Vein endothelial cell (primary cell): ENCODE measurements at places on chromosomes 2 and 18. TPM values are rescaled to one million over a fixed set of nuclear protein-coding genes. Genes with fewer than 3 reads are reported as not detected.

Gene NEMP2
- 2.4 and 4.2 TPM in 2 replicates for total RNA-seq

Gene TLX2
- not detected in 2 replicates for total RNA-seq

Gene IL36B
- total RNA-seq = not detected in 2 replicates

Gene RAX
- total RNA-seq = not detected in 2 replicates

Gene C2orf78
- not detected in 2 replicates for total RNA-seq

Gene SPAST
- 34.9 and 37.6 TPM in 2 replicates for total RNA-seq

Gene SLC16A14
- under 0.01 and 0.10 TPM in 2 replicates for total RNA-seq

Gene PROC
- total RNA-seq = not detected in 2 replicates

Gene SLC9A4
- total RNA-seq = under 0.01 TPM in 2 replicates

Gene RIT2
- total RNA-seq = not detected in 2 replicates

Gene BABAM2
- total RNA-seq = 24.5 and 28.1 TPM in 2 replicates

Gene ACTR3
- 236 and 352 TPM in 2 replicates for total RNA-seq

Gene UGT1A5
- not detected in 2 replicates for total RNA-seq

Gene GRP
- total RNA-seq = not detected in 2 replicates

Gene PKDCC
- 1.5 and 3.9 TPM in 2 replicates for total RNA-seq

Gene LRRTM4
- not detected in 2 replicates for total RNA-seq

Gene ERICH2
- not detected in 2 replicates for total RNA-seq

Gene SLC23A3
- 2.3 and 2.6 TPM in 2 replicates for total RNA-seq

Gene CLK1
- 50.6 and 64.1 TPM in 2 replicates for total RNA-seq

Gene CHPF
- total RNA-seq = 1.9 and 2.0 TPM in 2 replicates

Gene TSGA10
- total RNA-seq = 2.3 and 3.3 TPM in 2 replicates

Gene RHBDD1
- 9.5 and 14.9 TPM in 2 replicates for total RNA-seq

Gene CAMKMT
- total RNA-seq = 5.2 and 5.8 TPM in 2 replicates

Gene LDLRAD4
- total RNA-seq = 7.0 and 10.1 TPM in 2 replicates

Gene ZNF516
- 14.8 and 21.9 TPM in 2 replicates for total RNA-seq

Gene MPV17
- total RNA-seq = 75.0 and 79.4 TPM in 2 replicates

Gene NDUFV2
- total RNA-seq = 141 and 154 TPM in 2 replicates

Gene PROKR1
- total RNA-seq = under 0.01 TPM in 1 of 2 replicates, not detected in the other

Gene METAP1D
- 2.9 and 5.0 TPM in 2 replicates for total RNA-seq

Gene REEP1
- total RNA-seq = 0.98 and 1.6 TPM in 2 replicates

Gene MAPK4
- not detected in 2 replicates for total RNA-seq

Gene TRABD2A
- 1.1 and 2.0 TPM in 2 replicates for total RNA-seq

Gene RNF125
- 2.0 and 4.8 TPM in 2 replicates for total RNA-seq

Gene AQP12B
- total RNA-seq = not detected in 2 replicates

Gene KCNE4
- total RNA-seq = under 0.01 and 0.10 TPM in 2 replicates

Gene UGT1A8
- total RNA-seq = not detected in 2 replicates

Gene TNFRSF11A
- total RNA-seq = 9.1 and 11.9 TPM in 2 replicates

Gene UNC80
- under 0.01 TPM in 1 of 2 replicates, not detected in the other for total RNA-seq

Gene SERPINB10
- not detected in 2 replicates for total RNA-seq

Gene CPS1
- total RNA-seq = 4.3 and 4.9 TPM in 2 replicates

Gene MOGAT1
- not detected in 2 replicates for total RNA-seq

Gene ACTG2
- 0.67 TPM in 1 of 2 replicates, not detected in the other for total RNA-seq

Gene C2orf68
- 18.0 and 19.4 TPM in 2 replicates for total RNA-seq

Gene IHH
- total RNA-seq = 0.33 TPM in 1 of 2 replicates, not detected in the other

Gene FAP
- 0.98 and 4.5 TPM in 2 replicates for total RNA-seq

Gene CFAP65
- total RNA-seq = not detected in 2 replicates

Gene ZNF804A
- 0.33 and 0.38 TPM in 2 replicates for total RNA-seq
